ENCODE measurements at places on chromosomes 5 and 9. TPM values are rescaled to one million over a fixed set of nuclear protein-coding genes. Genes with fewer than 3 reads are reported as not detected.

LHX6 gene
- 2.1 TPM for total RNA-seq

SPINK4 gene
- not detected for total RNA-seq

GRXCR2 gene
- total RNA-seq, result not detected

ETF1 gene
- 135 TPM for total RNA-seq

WNT8A gene
- not detected for total RNA-seq

GNA14 gene
- not detected for total RNA-seq

BTNL9 gene
- total RNA-seq, result 1.2 TPM

RLN2 gene
- 0.52 TPM for total RNA-seq

ATP6V1G1 gene
- total RNA-seq, result 106 TPM

SPATA31E1 gene
- not detected for total RNA-seq

PDGFRB gene
- 0.21 TPM for total RNA-seq

OSMR gene
- total RNA-seq, result 72.5 TPM

CDC20B gene
- 0.09 TPM for total RNA-seq

PCDHGA6 gene
- 0.24 TPM for total RNA-seq

THBS4 gene
- total RNA-seq, result 0.14 TPM

NMUR2 gene
- 0.09 TPM for total RNA-seq

SGCD gene
- 4.1 TPM for total RNA-seq

F2R gene
- total RNA-seq, result 53.5 TPM

CTXN3 gene
- not detected for total RNA-seq

MORN5 gene
- total RNA-seq, result not detected

SLC6A7 gene
- total RNA-seq, result 0.05 TPM

LPAR1 gene
- total RNA-seq, result 21.4 TPM

PCDHB16 gene
- total RNA-seq, result 0.05 TPM

ZCCHC9 gene
- 26.6 TPM for total RNA-seq

TTLL11 gene
- total RNA-seq, result 4.2 TPM

HNRNPAB gene
- total RNA-seq, result 317 TPM

RMI1 gene
- total RNA-seq, result 11.2 TPM

RUFY1 gene
- total RNA-seq, result 26.4 TPM
